ENCODE measurements at places on chromosomes 4 and X.

DNA sequence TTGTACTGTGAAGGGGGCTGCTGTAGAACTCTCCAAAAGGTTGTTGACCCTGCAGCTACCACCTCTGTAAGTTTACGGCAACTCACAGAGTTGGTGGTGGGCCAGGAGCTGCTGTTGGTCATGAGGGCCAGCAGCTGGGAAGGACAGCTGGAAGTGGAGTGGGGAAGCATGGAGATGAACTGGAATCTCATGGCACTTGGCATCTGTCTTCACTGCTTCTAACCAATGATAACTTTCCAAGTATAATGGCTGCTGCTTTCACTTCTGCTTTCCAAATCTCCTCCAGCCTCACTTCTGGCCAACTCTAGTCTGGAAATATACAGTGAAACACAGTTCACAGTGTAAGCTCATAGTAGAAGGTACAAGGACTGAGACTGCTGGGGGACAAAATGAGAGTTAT lies 126.5 kb upstream of the INTU start:
- DNase-seq: no peak

DNA sequence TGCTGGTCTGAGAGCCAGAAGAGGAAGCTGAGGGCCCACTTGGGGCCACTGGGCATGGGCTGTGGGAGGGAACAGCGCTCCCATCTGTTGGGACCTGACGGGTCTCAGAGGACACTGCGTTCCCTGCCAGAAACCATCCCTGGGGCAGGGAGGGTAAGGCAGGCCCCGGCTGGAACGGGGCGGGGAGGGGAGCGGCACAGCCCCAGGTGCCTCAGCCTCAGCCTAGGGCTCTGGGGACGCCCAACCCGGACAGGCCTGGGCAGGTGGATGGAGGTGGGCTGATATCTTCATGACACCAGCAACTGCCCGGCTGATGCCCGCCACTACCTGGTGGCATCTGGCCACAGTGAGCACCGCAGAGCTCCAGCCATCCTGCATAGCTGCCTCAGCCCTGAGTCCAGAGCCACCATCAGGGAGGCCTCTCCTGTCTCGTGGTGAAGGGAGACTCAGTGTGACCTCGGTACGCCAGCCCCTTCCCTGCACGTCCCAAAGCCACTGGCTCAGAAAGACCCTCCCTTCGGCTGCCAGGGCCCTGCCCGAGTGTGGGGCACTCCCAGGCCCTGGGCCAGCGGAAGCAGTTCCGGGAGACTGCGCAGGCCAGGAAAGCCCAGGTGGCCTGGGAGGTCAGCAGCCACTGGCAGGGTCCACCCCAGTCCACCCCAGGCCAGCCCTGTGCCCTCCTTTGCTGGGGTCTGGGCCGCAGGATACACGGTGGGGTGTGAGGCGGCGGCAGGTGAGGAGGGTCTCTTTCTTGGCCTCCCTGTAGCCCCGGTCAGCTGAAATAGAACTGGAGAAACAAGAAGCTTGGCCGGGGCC lies 34.6 kb upstream of the FGFR3 start:
- no peak for DNase-seq

GRCh38 chr4:100630341-100630740 lies 112.5 kb upstream of the EMCN start:
- DNase-seq: no peak

DNA sequence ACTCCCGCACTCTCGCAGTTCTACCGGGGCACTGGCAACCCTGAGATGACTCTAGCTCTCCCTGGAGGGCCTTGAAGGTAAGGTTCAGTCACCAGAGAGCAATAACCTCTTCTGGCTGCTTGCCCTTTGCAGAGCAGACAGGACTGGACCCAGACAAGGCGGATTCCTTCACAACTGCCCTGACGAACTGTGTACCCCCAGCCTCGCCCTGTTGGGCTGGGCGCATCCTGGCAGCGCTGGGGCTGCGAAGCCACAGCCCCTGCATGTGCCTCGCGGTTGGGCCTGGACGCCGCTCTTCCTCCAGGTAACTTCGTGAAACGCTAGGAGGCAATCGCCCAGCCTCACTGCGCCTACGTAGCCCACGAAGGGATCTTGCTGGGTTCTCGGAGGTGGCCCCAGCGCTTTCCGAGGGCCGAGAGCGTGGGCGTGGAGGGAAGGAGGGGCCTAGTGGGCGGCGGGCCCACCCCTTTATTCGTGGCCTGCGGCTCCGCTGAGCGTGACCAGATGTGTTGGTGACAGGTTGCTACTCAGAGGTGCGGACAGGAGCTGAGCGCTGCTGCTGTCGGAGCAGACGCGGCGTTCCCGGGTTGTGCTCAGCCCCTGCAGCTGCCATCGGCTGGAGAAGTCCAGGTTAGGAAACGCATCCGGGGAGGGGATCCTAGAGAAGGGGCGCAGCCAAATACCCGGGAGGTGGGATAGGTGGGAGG lies 1.9 kb upstream of the MAMLD1 start:
- DNase-seq: peak; percentile 64

DNA sequence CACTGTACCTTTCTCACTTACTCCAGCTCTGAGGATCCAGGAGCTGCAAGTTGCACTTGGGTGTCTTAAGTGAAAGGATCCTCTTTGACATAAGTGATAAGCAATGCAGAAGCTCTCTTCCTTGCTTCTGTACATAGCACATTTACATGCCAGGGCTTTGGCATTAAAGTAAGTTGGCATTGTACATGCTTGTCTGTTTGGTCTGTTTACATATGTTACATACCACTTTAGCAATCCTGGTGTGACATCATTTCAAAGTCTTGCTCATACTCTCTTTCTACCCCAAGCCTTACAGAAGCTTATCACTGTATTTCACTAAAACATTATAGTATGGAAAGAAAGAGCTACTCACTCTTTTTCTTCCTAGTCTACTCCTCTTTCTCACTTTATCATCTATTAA lies 2548.3 kb downstream of the ARAP2 start:
- no peak for DNase-seq

GRCh38 chrX:40144576-40144975 lies 46.8 kb upstream of the BCOR start:
- no peak for DNase-seq

- no peak for DNase-seq
Measured at GRCh38 chr4:14743601-14744000, 258.7 kb upstream of the CPEB2 start.

DNA sequence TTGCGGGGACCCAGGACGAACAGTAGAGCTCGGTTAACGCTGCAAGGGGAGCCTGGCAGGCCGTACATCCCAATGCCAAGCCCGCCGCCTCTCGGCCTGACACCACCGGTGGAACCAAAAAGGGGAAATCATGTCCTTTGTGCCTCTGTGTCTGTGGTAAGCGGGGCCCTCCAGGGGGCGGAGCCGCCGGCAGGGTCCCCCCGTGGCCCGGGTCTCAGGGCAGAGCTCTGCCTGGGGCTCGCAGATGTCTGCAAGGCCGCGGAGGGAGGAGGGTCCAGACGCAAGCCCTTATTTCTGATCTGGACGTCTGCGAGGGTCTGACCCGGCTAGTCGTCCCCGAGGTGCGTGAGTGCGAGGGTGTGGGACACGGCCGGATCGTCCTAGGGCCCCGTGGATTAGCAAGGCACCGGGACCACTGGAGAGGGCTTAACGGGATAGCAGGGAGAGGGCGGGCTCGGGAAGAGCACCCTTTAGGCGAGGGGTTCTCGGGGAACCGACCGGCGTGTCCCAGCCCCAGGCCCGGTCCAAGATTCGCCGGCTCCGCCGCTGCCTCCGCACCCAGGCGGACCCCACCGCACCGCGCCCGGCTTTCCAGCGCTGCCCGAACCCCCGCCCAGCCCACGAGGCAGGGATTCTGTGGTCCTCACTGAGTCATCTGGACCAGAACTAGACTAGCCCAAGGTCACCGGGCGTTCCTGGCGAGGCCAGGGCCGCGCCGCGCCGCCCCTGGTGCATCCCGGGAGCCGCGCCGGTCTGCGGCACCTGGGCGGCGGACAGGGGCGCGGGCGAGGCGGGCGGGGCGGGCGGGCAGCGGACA lies 863 bp upstream of the FAM193A start:
- peak; percentile 90 for DNase-seq

- DNase-seq: no peak
Measured at GRCh38 chrX:44019911-44020310, 46.7 kb upstream of the NDP start.

All from hematopoietic multipotent progenitor cell treated with erythropoietin and hydrocortisone succinate and interleukin-3 and kit ligand, for 4 days (in vitro differentiated cells).